Liver (tissue), 10 donors: ENCODE measurements at places on chromosomes 4 and X. TPM values are rescaled to one million over a fixed set of nuclear protein-coding genes. Genes with fewer than 3 reads are reported as not detected.

ZNF41 gene
- 1.9 TPM for polyA plus RNA-seq

MAN2B2 gene
- 14.7 TPM for polyA plus RNA-seq

CFAP99 gene
- polyA plus RNA-seq: 0.36 TPM

ZCCHC13 gene
- not detected for polyA plus RNA-seq

WDR45 gene
- 60.7 TPM for polyA plus RNA-seq

F8A2 gene
- polyA plus RNA-seq: not detected

SLC39A8 gene
- 14.9 TPM for polyA plus RNA-seq

SPP1 gene
- 80.2 TPM for polyA plus RNA-seq

TBC1D9 gene
- 4.8 TPM for polyA plus RNA-seq

RBBP7 gene
- 34.0 TPM for polyA plus RNA-seq

FAM47A gene
- polyA plus RNA-seq: not detected

PRSS12 gene
- 0.10 TPM for polyA plus RNA-seq

TMEM156 gene
- polyA plus RNA-seq: 0.61 TPM

EDA gene
- polyA plus RNA-seq: 0.39 TPM

NEUROG2 gene
- not detected for polyA plus RNA-seq

MAGEB17 gene
- polyA plus RNA-seq: not detected

KLF8 gene
- 0.94 TPM for polyA plus RNA-seq

APBB2 gene
- 13.5 TPM for polyA plus RNA-seq

HSFX2 gene
- polyA plus RNA-seq: 0.20 TPM

CCKAR gene
- not detected for polyA plus RNA-seq

SPARCL1 gene
- polyA plus RNA-seq: 16.1 TPM

GUCY2F gene
- polyA plus RNA-seq: not detected

HERC5 gene
- polyA plus RNA-seq: 1.5 TPM

F8 gene
- polyA plus RNA-seq: 16.5 TPM

TLR7 gene
- polyA plus RNA-seq: 0.12 TPM

IQCM gene
- not detected for polyA plus RNA-seq

DUX4 gene
- polyA plus RNA-seq: not detected

SORBS2 gene
- 45.4 TPM for polyA plus RNA-seq

GJB1 gene
- polyA plus RNA-seq: 251 TPM

FAM9C gene
- not detected for polyA plus RNA-seq

PAGE3 gene
- not detected for polyA plus RNA-seq

NAA11 gene
- not detected for polyA plus RNA-seq

HMX1 gene
- polyA plus RNA-seq: not detected

GABRG1 gene
- polyA plus RNA-seq: not detected

CCDC149 gene
- 4.3 TPM for polyA plus RNA-seq

ACE2 gene
- polyA plus RNA-seq: 0.45 TPM

MAP3K15 gene
- polyA plus RNA-seq: not detected
